Urinary bladder (tissue), 4 donors: ENCODE measurements at places on chromosomes 1 and 21. TPM values are rescaled to one million over a fixed set of nuclear protein-coding genes. Genes with fewer than 3 reads are reported as not detected.

- DNase-seq = no peak
Measured at GRCh38 chr1:93304716-93305138, 41.0 kb upstream of the DR1 start.

GRCh38 chr21:37071561-37072273 lies 1.2 kb downstream of the PIGP start:
- DNase-seq = no peak

DNA sequence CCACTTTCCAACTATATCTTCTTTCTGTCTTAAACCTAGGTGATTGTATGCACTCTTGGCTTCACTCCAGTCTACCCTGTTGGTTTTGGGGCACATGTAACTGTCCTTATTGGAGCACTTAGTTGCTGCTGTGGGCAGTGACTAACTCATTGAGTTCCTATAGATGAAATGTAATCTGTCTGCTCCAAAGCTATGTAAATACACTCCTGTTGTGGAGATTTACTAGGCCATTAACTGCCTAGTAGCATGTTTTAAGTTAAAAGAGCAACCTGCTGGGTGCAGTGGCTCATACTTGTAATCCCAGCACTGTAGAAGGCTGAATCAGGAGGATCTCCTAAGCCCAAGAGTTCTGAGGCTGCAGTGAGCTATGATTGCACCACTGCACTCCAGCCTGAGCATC lies 137.6 kb downstream of the ZMYM4 start:
- no peak for DNase-seq

GRCh38 chr1:175888996-175889395 lies 145.6 kb upstream of the TNR start:
- DNase-seq = no peak

- DNase-seq = no peak
Measured at GRCh38 chr1:231242516-231243198, 1.6 kb downstream of the GNPAT start.

GRCh38 chr21:31866077-31866511 lies 6.7 kb upstream of the HUNK start:
- DNase-seq = no peak

- no peak for DNase-seq
Measured at GRCh38 chr1:212624976-212625501, 16.5 kb downstream of the ATF3 start.

DNA sequence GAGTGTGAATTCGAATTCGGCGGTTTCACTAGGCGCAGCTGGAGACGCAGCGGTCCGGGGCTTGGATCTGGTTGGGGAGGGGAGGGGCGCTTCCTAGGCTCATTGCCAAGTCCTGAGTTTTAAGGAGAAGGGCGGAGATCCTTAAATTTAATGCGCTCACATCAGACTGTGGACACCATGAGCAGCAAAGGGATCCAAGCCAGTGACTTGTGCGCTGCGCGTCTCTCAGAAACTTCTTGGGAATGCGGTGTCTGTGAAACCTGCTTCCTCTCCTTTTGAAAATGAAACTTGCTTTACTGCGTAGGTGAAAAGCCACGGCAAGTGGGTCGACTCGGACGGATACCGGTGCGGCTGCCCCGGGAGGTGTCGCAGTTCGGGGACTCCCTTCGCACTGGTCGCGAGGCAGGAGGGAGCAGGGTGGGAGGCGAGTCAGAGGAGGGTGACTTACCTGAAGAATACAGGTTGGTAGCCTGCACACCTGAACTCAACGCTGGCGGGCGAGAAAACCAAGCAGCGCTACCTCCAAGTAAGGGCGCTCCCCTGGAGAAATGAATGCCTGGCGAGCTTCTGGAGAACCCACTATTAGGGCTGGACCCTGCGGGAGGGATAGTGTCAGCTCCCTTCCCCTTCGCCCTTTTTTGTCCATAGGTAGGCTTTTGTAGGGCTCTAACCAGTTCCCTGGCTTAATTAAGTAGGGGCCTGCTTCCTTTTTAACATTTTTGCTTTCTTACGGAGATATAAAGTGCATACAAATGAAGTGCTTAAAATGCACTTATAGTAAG lies 992 bp downstream of the TENT5C start:
- DNase-seq = no peak

GRCh38 chr1:35264871-35265270 lies 3.6 kb upstream of the ZMYM4 start:
- DNase-seq = no peak

DNA sequence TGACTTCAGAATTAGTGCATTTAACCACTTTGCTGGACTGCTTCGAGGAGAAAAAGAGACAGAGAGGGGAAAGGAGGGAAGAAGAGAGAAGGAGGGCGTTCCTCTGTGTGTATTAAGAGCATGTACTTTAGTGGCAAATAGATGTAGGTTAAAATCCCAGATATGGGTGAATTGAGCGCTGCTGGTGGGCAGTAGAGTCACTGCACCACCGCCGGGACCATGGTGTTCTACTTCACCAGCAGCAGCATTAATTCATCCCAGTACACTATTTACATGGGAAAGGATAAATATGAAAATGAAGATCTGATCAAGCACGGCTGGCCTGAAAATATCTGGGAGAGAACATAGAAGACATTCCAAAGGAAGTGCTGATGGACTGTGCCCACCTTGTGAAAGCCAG lies 20.9 kb upstream of the PPIE start:
- no peak for DNase-seq

The USP48 gene
- 25.1 TPM for polyA plus RNA-seq

The PDC gene
- polyA plus RNA-seq = not detected

The KRTAP19-6 gene
- polyA plus RNA-seq = not detected

The VHLL gene
- not detected for polyA plus RNA-seq

The PRRX1 gene
- 10.6 TPM for polyA plus RNA-seq

The TTC34 gene
- polyA plus RNA-seq = 0.16 TPM

The OR2G6 gene
- not detected for polyA plus RNA-seq
